Putamen (tissue), 1 donor: ENCODE measurements at places on chromosomes 2 and 18.
A peak's percentile ranks its signal among the peaks of the same experiment; 100 is the strongest.

GRCh38 chr18:76999077-76999476 is 133.5 kb downstream of the MBP start:
- DNase-seq = no peak

DNA sequence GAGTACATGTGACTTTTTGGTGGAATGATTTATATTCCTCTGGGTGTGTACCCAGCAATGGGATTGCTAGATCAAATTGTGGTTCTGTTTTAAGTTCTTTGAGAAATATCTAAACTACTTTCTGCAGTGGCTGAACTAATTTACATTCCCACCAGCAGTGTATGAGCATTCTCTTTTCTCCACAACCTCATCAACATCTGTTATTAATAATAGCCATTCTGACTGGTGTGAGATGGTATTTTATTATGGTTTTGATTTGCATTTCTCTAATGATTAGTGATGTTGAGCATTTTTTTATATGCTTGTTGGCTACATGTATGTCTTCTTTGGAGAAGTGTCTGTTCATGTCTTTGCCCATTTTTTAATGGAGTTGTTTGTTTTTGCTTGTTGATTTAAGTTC is 267.4 kb upstream of the NT5C1B start:
- DNase-seq = no peak

DNA sequence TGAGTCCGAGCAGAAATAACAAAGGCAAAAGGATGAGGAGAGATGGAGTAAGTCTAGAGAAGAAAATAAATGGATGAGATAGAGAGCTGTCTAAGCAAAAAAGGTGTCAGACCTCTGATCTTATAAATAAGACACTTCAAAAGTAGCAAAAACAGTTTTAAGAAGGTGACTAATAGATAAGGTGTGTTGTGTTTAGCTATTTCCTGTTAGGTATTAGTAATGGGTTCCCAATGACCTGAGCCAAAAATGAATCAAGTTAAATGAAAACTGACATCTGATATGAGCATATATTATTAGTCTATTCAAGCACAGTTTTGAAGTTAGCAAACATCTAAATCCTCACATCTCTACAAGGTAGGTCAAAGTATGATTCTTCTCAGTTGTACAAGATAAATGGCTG is 10.6 kb downstream of the SUPT7L start:
- no peak for DNase-seq

DNA sequence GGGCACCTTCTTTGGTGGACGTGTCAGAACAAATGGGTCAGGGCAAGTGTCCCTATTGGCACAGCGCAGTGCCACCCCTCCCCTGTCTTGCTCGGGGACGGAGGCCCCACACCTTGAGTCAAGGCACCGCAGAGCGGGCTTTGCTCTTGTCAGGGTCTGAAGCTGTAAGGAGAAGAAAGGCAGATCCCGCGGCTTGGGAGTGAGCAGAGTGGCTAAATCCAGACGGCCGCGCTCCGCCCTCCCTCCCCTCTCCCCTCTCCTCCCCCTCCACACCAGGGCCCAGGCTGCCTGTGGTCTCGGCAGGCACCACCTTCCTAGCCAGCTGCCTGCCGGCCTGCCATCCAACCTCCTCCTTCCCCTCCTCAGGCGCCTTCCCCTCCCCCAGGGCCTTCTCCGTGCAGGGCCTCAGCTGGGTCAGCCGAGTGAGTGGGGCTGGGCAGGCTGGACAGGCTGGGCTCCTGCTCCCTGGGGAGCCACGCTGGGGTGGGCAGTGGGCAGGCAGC is 25.8 kb downstream of the SPEG start:
- DNase-seq = peak; percentile 42

GRCh38 chr2:73895473-73895872 is 2.7 kb downstream of the ACTG2 start:
- DNase-seq = no peak

DNA sequence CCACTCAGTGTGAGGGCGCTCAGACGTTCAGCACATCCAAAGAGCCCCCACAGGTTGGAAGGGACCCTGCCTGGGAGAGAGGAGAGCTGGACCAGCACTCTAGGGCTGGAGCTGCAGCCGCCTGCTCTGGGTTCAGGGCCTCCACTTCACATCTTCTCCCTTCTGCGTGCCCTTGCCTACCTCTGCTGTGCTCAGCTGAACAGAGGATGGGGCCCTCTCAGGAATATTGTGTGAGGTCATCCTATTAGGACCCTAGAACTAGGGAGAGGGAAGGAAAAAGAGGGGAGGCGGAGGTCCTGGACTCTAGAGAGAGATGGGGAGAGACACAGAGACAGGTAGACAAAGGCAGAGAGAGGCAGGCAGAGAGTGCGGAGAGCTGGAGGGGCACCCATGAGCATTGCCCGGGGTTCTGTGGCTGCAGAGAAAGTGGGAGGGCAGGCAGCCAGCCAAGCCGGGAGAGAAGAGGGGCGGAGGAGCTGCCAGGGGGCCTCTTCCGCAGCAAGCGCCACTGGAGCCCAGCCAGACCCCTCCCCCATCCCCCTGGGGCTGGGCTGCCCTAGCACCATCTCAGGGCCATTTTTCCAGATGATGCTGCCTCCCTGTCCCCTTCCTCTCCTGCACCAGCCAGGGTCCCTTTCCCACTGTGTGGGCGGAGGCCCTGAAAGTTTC is 8.3 kb upstream of the TNS1 start:
- DNase-seq = no peak

GRCh38 chr18:39527465-39527864 is 1961.9 kb upstream of the CELF4 start:
- DNase-seq = no peak

GRCh38 chr18:13217466-13217961 is 1.0 kb upstream of the LDLRAD4 start:
- peak; percentile 62 for DNase-seq

DNA sequence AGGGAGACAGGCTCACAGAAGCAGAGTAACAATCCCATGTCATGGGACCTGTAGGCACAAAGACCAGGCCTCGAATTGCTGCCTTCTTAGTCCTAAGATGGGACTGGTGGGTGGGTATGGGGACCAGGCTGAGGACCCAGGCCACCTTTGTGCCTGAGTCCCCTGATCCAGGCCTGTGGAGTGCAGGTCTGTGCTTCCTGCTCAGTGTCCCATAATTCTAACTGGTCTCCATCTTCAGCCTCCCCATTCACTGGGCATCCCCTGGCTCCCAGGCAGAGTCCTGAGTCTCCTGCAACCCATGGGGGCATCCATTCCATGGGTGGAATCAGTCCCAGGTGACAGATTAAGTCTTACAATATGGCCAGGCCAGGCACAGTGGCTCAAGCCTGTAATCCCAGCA is 83.9 kb downstream of the SMAD7 start:
- DNase-seq = no peak

- DNase-seq = no peak
Observed at GRCh38 chr2:120516679-120517314, 170.9 kb downstream of the INHBB start.

DNA sequence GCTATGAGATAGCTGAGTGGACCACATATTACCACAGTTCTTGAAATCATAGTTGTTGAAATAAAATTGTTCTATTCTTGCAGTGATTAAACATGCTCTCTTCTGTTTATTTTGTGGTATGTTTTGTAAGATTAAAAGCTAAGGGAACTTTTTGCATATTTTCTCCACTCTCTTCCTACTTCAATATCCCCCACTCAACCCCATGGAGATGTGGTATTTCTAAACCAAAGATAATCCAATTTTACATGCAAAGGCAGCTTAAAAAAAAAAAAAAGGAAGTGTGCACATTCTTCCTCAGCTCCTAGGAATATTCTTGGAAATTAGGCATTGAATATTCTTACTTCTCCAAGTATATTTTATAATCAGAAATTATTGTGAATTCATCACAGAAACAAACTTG is 15.0 kb upstream of the PAX3 start:
- DNase-seq = no peak

- no peak for DNase-seq
Observed at GRCh38 chr2:62410926-62411456, 95.0 kb downstream of the TMEM17 start.

- no peak for DNase-seq
Observed at GRCh38 chr2:232477751-232478510, 9.7 kb downstream of the ECEL1 start.

GRCh38 chr2:138432971-138433370 is 68.6 kb upstream of the SPOPL start:
- peak; percentile 69 for DNase-seq

DNA sequence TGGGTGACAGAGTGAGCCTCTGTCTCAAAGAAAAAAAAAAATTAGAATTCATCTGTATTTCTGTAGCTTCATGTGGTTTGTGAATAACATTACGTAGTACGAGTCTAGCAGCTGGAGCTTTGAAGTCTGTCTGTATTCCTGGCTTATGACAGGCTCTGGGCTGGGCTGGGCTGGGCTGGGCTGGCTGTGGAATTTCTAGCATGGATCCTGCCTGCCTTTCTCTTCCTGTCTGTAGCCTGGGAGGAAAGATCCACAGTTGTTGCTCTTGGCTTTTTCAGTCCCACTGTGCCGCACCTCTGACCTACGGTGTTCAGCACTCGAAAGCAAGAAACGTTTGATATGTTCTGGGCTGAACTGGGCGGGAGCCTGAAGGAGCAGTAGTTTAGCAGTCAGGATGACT is 55.4 kb downstream of the BOLA3 start:
- peak; percentile 36 for DNase-seq

- DNase-seq = no peak
Observed at GRCh38 chr18:63348508-63349136, 18.4 kb downstream of the KDSR start.

DNA sequence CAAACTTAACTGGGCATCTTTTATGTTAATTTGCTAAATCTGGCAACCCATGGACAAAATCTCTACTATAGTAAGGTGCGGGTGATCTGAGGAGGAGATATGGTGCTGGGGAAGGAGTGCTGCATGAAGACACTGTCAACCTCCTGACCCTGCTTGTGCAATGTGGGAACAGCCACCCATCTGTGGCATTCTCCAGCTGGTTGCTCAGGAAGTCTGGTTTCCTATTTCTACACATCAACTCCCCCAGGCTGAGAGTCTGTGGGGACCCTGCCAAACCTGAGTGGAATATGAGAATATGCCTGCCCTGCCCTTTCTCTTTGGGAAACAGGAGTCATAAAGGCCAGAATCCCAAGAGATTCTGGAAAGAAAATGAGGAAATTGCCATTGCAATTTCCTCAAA is 60.1 kb upstream of the PAX3 start:
- no peak for DNase-seq

DNA sequence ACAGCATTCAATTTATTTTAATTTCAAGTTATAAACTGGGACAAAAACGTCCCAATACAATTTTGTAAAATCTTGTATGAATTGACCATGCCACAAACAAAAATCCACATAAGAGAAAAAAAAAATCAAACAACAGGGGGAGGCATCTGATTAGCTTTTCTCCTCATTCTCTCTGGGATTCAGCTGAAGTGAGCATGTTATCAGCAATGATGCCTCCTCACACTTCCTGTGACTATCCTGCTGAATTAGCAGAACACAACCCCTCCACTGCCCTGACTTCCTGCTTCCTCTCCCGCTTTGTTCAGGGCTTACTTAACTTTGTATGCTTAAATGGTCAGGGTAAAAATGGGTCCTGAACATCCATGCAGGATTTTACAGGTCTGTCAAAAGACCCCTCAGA is 132.2 kb upstream of the ITGB6 start:
- DNase-seq = no peak
